ENCODE measurements at places on chromosomes 4 and X. TPM values are rescaled to one million over a fixed set of nuclear protein-coding genes. Genes with fewer than 3 reads are reported as not detected.

Gene SEL1L3
- 81.4 TPM for total RNA-seq

DNA sequence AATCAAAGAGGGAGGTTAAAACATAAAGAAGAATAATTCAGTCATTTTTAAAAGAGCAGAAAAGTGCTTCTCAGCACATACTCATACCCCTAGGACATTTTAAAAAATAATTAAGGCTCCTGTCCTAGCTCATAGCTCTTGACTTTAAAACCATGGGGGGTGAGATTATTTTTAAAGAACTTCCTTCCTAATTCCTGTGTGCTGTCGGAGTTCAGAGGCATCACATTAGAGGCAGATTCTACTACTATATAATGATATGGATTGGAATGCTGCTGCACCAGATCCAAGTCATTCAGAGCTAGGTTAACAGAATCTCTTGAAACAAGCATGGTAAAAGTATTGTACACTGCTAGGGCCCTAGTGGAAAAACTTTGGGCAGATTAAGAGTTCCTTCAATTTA is 456.5 kb upstream of the ADGRL3 start:
- H3K4me1 ChIP-seq: no peaks in the 10 kb centered on the region
- no peak overlapping the region for H3K27ac ChIP-seq
- no peaks in the 10 kb centered on the region for H3K36me3 ChIP-seq
- no peak overlapping the region for H3K4me3 ChIP-seq
- no peaks in the 10 kb centered on the region for H3K27me3 ChIP-seq

DNA sequence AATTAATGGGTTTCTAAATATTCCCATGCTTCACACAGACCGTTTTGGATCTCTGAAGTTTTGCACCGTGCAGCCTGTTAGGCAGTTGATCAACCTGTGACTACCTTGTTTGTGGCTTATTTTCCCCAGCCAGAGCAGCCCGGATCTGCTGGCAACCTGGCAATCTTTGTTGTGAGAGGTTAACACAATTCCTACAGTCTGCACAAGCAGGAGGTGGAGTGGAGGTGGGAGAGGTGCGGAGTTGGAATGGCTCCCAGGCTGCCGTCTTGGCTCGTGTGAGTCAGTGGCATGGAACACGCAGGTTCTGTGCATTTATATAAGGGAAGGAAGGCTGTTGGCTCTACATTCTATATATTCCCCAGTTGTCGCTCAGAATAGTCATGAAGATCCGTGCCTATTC is 70.9 kb upstream of the STOX2 start:
- no peaks in the 10 kb centered on the region for H3K36me3 ChIP-seq
- no peak overlapping the region for H3K27ac ChIP-seq
- H3K4me3 ChIP-seq: no peak overlapping the region
- peak; percentile 42 for DNase-seq
- no peaks in the 10 kb centered on the region for H3K27me3 ChIP-seq

Gene XK
- 1.4 TPM for total RNA-seq

All from thyroid gland (tissue), 4 donors.